NCI-H2081 (cell line): ENCODE measurements at places on chromosomes 7 and 10.

GRCh38 chr7:1236132-1236661 lies 3.5 kb downstream of the UNCX start:
- DNase-seq = no peak

- no peak for DNase-seq
Observed at GRCh38 chr7:132756484-132756990, 180.3 kb upstream of the PLXNA4 start.

GRCh38 chr10:60818134-60818770 lies 40.0 kb downstream of the CDK1 start:
- no peak for DNase-seq

DNA sequence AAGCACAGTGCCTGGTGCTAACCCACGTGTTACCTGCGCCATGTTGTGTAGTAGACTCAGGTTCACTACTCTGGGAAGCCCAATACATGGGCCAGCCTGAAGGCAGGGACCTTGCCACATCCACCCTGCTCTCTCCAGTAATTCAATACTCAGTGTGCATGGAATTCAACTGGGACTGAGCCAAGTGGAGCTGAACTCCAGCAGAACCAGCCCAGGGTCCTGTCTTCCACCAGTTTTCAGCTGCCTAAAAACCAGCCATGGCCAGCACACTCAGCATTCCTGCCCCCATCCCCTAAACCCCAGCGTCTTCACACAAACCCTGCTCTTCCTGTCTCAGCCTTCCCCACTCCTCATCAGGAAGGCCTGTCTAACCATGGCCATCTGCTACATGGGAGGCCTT lies 15.4 kb downstream of the FGF8 start:
- no peak for DNase-seq

- DNase-seq = no peak
Observed at GRCh38 chr7:116691664-116692063, 19.7 kb downstream of the MET start.

DNA sequence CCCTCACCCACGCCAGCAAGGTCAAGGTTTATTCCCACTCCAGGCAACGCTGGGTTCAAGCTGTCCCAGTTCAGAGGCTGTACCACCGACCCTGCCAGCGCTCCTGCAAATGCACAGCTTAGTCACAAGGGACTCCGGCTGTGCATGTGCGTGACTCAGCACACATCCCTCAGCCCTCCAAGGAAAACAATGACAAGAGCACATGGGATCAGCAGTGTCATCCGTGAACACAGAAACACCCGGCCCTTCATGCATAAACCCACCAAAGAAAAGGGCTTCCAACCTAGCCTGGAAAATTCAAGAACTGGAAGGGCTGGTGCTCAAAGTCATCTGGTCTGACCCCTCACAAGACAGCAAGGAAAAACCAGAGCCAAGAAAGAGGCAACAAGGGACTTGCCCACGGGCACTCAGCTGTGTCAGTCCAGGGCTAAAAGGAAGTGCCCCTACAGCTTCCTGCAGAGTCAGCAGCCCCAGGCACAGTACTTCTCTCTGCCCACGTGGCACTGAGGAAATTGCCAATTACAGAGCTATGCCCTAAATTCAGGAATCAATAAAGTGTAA lies 106.1 kb downstream of the KCNMA1 start:
- no peak for DNase-seq

GRCh38 chr7:37211097-37211880 lies 237.4 kb downstream of the ELMO1 start:
- no peak for DNase-seq

GRCh38 chr7:104176332-104176731 lies 31.5 kb downstream of the ORC5 start:
- DNase-seq = no peak

DNA sequence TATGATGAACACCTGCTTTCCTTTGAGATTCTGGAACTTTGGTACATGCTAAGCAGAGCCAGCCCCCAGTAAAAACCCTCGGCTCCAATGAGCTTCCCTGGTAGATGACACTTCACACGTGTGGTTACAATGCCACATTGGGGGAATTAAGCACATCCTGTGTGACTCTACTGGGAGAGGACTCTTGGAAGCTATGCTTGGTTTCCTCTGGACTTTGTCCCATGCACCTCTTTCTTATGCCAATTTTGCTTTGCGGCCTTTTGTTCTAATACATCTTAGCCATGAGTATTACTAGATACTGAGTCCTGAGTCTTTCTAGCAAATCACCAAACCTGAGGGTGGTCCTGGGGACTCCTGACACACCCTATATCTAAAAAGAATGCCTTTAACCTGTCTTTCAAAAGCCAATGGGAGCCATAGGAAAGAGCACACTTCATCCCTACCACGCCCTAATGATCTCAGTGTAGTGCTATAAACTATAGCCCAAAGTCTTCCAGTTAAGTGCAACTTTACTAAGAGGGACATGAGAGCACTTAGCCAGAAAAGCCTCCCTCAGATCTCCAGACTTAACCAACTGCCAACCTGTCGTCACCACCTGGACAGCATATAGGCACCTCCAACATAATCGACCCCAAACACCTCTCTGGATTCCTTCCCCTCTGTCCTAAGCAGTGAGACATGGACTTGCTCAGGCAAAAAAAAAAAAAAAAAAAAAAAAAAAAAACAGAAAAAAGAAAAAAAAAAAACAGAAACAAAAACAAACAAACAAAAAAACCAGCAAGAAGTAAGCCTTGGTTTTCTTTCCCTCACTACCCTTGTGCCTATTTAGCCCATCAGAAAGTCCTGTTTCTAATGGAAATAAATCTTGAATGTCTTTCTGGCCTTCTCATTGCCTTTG lies 37.4 kb downstream of the CCDC6 start:
- DNase-seq = no peak

- DNase-seq = no peak
Observed at GRCh38 chr10:46325021-46325420, 38.2 kb downstream of the ANTXRL start.

DNA sequence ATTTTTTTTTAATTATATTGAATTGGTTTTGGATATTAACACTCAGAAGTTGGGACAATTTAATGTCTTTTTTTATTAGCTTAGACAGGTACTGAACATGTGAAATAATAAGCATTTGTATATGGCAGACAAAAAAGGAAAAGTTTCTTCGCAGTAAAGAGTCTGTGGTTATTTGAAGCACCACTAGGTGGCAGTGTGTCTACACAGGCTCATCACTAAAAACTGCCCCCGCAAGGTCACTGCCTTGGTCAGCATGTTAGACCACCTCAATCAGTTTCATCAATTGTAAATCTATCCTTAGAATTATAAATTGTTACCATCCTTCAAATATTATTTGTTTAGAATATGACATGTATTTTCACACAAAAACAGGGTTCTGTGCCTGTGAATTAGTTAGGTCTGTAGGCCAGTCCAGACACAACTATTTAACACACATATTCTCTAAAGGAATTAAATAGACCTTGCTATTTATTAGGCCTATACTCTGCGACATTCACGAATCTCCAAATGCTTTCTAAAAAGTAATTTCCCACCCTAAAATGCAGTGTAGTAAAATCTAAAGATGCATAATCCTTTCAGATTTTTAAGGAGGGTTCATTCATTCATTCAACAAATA lies 17.0 kb downstream of the PNLIPRP3 start:
- peak; percentile 14 for DNase-seq

DNA sequence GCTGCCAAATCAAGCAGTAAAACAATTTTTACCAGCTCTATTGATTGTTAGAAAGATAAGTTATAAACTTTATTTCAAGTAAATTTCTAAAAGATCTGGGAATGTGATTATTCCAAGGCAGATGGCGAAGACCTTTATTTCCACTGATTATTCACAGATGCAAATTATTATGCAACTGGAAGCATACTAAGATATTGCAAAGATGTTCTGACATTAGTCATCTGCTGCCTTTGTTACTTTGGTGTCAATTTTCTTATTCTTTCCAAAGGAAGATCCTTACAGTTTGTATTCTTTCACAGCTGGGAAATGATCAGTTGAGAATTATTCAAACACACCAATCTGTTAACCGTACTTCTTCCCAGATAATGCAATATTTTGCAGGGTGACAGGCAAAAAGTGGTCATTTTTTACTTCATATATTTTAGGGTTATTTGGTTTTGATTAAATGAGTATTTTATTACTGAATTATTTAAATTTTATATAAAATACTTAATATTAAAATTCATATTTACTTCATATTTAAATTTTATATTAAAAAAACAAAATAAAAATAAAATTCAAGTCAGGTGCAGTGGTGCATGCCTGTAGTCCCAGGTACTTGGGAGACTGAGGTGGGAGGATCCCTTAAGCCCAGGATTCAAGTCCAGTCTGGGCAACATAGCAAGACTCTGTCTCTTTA lies 171.3 kb downstream of the FZD1 start:
- no peak for DNase-seq

DNA sequence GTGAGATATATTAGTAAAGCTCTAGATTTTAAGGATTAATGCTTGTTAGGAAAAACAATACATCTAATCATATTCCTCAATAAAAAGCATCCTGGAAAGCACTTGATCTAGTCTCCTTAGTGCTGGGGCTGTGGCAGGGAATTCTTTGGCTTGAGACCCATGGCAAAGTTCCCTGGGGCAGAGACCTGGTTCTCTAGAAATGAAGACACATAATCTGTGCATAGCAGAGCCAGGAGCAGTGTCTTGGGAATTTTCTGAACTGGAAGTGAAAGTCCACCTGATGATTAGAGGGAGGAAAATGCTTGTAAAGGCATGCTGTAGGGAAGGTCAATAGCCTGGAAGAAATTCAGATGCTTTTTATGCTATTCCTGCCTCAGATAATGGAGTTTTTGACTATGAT lies 247.4 kb downstream of the CDK14 start:
- no peak for DNase-seq

DNA sequence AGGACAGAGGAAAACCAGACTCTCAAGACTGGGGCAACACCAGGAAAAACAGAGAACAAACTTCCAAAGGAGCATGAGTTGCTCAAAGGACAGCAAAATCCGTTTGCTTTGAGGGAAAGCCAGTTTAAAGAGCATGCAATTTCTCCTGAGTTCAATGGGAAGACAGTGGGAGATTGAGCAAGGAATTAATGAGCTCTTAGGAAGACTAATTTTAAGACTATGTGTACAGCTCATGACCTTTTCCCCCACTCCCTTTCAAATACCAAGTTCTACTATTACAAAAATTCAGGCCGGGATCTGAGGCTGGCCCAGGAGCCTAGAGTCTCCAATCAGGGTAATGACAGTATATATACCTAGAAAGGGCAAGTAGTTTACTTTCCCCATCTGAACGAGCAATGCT lies 79.2 kb downstream of the EPDR1 start:
- DNase-seq = no peak

DNA sequence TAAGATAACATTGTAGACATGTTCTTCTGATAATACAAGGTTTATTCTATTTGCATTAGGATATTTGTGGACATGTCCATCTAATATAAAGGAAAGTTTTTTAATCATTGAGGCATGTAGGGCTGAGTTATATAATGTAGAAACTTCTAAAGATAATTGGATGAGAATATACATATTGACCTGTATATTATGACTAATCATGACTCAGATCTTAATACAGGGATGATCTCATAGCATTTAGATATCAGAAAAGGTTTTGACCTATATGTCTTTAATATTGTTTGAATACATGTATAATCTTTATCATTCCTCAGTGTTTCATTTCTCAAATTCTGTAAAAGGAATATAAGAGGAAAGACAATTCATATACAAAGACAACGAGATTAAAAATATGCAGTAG lies 39.2 kb downstream of the CD36 start:
- DNase-seq = no peak

GRCh38 chr10:31599626-31600504 lies 280.8 kb downstream of the ZEB1 start:
- no peak for DNase-seq

- DNase-seq = no peak
Observed at GRCh38 chr10:119288574-119289001, 81.2 kb downstream of the GRK5 start.

DNA sequence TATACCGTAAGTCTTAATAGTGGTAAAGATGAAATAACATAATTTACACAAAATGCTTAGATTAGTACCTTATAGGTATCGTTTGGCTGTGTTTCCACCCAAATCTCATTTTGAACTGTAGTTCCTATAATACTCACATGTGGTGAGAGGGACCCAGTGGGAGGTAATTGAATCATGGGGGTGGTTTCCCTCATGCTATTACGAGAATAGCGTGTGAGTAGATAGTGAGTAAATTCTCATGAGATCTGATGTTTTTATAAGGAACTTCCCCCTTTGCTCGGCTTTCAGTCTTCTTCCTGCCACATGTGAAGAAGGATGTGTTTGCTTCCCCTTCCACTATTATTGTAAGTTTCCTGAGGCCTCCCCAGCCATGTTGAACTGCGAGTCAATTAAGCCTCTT lies 426.3 kb upstream of the POT1 start:
- no peak for DNase-seq

GRCh38 chr10:71978988-71979691 lies 14.9 kb downstream of the CHST3 start:
- DNase-seq = no peak

GRCh38 chr10:91071786-91072185 lies 148.7 kb upstream of the PCGF5 start:
- DNase-seq = no peak

DNA sequence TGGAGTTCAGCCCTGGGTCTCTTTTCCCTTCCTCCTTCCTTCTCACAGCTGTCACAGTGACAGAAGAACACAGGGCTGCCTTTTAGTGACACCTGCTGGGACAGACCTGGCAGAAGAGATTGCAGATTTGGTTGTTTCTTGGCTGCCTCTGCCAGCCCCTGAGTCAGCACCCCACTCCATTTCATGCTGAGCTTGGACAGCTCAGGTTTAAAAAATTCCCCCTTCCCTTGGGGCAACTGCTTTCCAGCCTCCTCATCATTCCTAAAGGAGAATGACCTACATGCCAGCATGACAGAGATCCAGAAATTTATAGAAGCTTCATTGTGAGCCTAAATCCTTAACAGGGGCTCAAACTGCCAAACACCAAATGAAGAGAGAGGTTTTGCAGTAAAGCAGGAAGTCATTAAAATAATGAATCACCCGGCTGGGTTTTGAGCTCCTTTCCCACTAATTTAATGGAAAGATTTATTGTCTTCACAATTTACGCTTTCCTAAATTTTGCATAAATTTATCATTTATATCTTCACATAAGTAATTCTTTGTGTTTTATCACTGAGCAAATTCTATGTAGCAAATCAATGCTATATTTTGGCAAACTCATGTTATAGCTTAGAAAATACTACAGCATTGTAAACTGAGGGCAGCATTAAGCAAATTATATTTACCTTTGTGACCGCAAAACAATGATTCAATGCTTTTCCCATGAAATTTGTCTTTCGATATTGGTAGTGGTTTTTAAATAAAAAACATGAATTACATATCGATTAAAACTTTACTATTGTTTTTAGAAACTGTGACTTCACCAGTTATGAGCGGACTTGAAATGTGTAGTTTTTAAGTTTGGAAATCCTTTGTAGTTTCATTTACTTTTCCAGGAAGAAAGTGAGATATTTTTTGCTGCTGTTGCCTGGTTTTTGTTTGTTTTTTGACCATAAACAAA lies 399.5 kb upstream of the ANKRD30A start:
- peak; percentile 45 for DNase-seq

DNA sequence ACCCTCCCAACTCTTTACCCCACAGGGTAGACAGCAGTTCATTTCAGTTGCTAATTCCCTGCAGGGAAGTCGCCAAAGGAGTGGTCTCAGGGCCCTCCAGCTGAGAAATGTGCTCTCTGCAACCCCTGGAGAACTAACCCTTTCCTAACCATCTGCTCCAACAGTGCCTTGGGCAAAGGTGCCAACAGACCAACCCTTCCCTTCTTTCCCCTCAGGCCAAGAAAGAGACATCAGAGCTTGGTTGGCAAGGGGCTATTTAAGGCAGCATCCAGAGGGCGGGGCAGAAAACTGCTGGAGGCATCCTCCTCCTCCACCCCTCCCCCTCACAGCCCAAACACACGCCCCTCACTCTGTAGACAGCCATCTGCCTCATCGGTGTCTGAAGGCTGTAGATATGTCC lies 1.7 kb downstream of the SORBS1 start:
- no peak for DNase-seq

GRCh38 chr10:133215586-133215985 lies 14.4 kb upstream of the UTF1 start:
- no peak for DNase-seq
